ENCODE measurements at places on chromosomes 7 and 10.

GRCh38 chr10:43619368-43619767 is 13.1 kb downstream of the ZNF485 start:
- DNase-seq, result no peak

DNA sequence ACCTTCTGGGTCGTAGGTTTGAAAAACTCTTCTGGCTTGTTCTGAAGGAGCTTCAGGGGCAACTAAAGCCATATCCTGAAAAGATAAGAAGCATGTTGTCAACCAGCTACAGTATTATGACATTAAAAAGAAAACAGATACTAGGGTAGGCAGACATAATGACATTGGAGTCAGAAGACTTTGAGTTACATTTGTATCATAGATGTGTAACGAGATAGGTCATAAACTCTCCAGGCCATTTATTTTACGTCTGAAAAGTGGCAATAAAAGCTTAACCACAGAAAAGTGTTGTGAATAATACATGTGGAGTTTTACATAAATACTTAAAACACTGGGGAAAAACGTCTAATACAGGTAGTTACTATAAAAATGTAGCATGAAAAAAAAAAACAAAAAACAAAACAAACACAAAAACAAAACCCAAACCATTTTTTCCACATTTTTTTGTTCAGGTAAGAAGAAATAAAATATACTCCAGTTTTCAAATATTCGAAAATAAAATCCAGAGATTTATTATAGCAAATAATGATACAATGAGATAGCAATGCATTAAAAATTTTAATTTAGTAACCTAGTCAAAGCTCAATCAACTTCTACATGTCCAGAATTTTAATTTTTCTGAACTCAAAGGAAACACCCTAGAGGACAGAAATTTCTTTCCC is 64.1 kb downstream of the MINDY3 start:
- DNase-seq, result no peak

- no peak for DNase-seq
These were observed 25.7 kb upstream of the WASL start for GRCh38 chr7:123774496-123774895.

GRCh38 chr7:128407233-128407589 is 2.6 kb downstream of the IMPDH1 start:
- DNase-seq, result no peak

GRCh38 chr7:130490888-130491804 is 739 bp upstream of the MEST start:
- DNase-seq, result no peak

- DNase-seq, result no peak
These were observed 5.5 kb downstream of the CCDC186 start for GRCh38 chr10:114168450-114169009.

DNA sequence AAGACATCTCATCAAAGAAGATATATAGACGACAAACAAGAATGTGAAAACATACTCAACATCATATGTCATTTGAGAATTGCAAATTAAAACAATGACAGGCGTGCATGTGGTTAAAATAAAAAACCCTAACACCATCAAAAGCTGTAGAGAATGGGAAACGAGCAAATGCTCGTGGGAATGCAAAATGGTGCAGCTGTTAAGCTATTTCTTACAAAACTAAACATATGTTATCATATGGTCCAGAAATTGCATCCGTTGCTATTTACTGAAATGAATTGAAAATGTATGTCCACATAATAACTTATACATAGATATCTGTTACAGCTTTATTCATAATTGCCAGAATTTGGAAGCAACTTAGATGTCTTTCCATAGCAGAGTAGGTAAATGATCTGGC is 574.4 kb downstream of the TNS3 start:
- no peak for DNase-seq

GRCh38 chr10:94279835-94280709 is 82.7 kb downstream of the NOC3L start:
- DNase-seq, result no peak

- no peak for DNase-seq
These were observed 305.5 kb downstream of the DNAJB9 start for GRCh38 chr7:108875139-108875538.

- no peak for DNase-seq
These were observed 302.4 kb downstream of the GRID1 start for GRCh38 chr10:86064219-86064618.

- no peak for DNase-seq
These were observed 20.9 kb upstream of the MGMT start for GRCh38 chr10:129446183-129446581.

- no peak for DNase-seq
These were observed 61.7 kb downstream of the FAM107B start for GRCh38 chr10:14712991-14713424.

- no peak for DNase-seq
These were observed 44.8 kb upstream of the CUX1 start for GRCh38 chr7:101772508-101773211.

GRCh38 chr7:74412603-74413002 is 41.1 kb upstream of the GTF2IRD1 start:
- no peak for DNase-seq

GRCh38 chr7:50806143-50806542 is 23.4 kb upstream of the GRB10 start:
- DNase-seq, result no peak

GRCh38 chr10:17185873-17186272 is 15.6 kb downstream of the TRDMT1 start:
- no peak for DNase-seq

DNA sequence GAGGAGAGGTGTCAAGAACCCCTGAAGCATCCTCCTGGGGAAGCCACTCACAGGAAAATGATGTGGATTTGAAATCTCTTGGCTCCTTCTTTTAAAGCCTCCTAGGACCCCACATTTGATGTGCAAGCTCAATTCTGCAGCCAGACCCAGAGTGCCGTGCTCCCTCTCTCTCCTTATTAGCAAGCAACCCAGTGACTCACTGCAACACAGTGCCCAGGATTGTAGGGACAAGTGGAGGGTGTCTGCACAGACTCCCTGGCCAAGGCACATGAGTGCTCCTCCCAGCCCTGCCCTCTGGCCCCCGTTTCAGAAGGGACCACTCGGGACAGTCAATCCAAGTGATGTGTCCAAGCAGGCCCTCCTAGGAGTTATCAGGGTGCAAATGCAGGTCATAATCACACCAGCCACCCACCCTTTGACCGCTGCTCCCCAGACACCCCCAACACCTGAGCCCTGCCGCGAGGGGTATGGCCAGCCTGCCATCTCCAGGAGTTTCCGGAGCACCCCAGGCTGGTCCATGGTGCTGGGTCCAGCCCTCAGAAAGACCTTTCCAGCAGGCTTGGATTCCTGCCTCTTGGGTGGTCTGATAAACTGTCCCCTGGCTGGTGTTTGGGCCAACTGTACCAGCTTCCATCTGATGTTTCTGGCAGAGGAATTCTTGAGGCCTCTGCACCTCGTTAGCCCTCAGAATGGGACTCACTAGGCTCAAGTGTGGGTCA is 54.5 kb upstream of the CXCL12 start:
- no peak for DNase-seq

GRCh38 chr10:4121502-4122380 is 336.7 kb upstream of the KLF6 start:
- no peak for DNase-seq

- DNase-seq, result no peak
These were observed 982.8 kb upstream of the SORCS1 start for GRCh38 chr10:108147346-108147745.
